ENCODE measurements at places on chromosomes 2 and 18. TPM values are rescaled to one million over a fixed set of nuclear protein-coding genes. Genes with fewer than 3 reads are reported as not detected.

- DNase-seq, result peak; percentile 65
- no peaks in the 10 kb centered on the region for H3K4me1 ChIP-seq
- H3K27me3 ChIP-seq, result no peaks in the 10 kb centered on the region
- no peak overlapping the region for H3K27ac ChIP-seq
- H3K36me3 ChIP-seq, result no peaks in the 10 kb centered on the region
- no peak overlapping the region for H3K4me3 ChIP-seq
These were observed 52.5 kb upstream of the SLC14A2 start for GRCh38 chr18:45562567-45563479.

Gene PSMA8
- total RNA-seq, result not detected

DNA sequence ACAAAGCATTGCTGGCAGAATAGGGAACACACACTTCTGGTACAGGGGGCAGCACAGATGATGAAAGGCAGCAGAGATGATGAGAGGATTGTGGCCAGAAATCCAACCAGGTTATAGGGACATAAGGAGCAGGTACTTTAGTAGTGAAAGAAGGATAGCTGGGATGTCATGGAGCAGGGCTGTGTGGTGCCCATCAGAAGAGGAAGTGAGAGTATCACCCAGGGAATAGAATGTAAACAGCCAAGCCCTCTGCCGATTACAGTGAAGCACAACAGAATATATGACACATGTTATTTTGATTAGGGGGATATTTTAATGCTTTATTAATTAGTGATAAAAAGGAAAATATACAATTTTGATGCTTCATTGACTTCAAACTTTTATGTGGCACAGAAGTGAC lies 883.4 kb upstream of the CDH2 start:
- no peaks in the 10 kb centered on the region for H3K36me3 ChIP-seq
- no peak for DNase-seq
- H3K27ac ChIP-seq, result no peak overlapping the region
- H3K4me3 ChIP-seq, result no peak overlapping the region
- H3K27me3 ChIP-seq, result no peaks in the 10 kb centered on the region

GRCh38 chr2:62794791-62795190 lies 89.3 kb downstream of the EHBP1 start:
- H3K4me1 ChIP-seq, result no peaks in the 10 kb centered on the region
- no peaks in the 10 kb centered on the region for H3K36me3 ChIP-seq
- H3K4me3 ChIP-seq, result no peak overlapping the region
- H3K27ac ChIP-seq, result no peak overlapping the region

Gene ATL2
- total RNA-seq, result 34.7 TPM

Gene ALMS1
- 9.4 TPM for total RNA-seq

DNA sequence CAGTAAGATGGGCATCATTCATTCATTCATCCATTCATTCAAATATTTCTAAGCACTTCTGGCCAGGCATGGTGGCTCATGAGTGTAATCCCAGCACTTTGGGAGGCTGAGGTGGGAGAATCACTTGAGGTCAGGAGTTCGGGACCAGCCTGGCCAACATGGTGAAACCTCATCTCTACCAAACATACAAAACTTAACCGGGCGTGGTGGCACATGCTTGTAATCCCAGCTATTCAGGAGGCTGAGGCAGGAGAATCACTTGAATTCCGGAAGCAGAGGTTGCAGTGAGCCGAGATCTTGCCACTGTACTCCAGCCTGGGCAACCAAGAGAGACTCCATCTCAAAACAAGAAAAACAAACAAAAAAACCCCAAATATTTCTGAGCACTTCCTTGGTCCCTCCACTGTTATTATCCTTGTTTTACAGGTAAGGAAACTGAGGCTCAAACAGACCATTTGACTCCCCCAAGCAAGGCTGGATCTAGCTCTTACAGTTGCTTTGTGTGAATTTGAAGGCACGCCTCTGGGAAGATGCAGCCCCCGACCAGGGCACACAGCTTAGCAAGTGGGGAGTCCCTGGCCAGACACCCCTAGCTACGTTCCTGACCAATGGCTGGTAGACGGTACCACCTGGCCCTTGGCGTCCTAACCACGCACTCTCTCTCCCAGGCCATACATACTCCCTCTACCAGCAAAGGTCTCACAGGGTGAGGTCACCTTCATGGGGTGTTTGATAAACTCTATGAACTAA lies 50.6 kb upstream of the ODC1 start:
- no peak overlapping the region for H3K27ac ChIP-seq
- no peak overlapping the region for H3K4me3 ChIP-seq
- peaks cover 2% of the 10 kb centered on the region for H3K4me1 ChIP-seq
- DNase-seq, result no peak
- no peaks in the 10 kb centered on the region for H3K36me3 ChIP-seq
